ENCODE measurements at places on chromosomes 6 and 20.

DNA sequence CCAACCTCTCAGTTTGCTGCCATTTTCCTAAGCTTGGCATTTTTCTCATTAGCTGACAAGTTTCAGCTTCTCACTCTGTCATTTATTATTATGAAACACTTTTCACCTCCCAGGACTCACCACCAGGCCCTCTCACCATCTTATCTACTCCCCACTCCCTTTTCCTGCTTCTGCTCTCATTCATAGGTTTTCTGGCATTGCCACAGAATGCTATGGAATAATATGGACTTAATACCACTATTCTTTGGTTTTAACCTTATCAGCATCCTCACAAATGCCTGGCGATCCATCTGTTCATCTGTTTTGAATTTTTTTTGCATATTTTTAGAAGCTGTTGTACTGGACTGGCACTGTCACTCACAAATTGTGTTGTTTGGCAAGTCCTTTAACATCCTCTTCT, 16.4 kb upstream of the LAMA4 start:
- no peak for DNase-seq

GRCh38 chr6:151948002-151948743, 140.7 kb downstream of the ESR1 start:
- DNase-seq: no peak

GRCh38 chr6:147586044-147586443, 77.6 kb downstream of the SAMD5 start:
- DNase-seq: no peak

- DNase-seq: no peak
Measured at GRCh38 chr20:20731945-20732296, 19.5 kb upstream of the RALGAPA2 start.

GRCh38 chr20:58714340-58714922, 21.8 kb downstream of the NPEPL1 start:
- no peak for DNase-seq

GRCh38 chr6:41439524-41440418, 104.4 kb downstream of the NCR2 start:
- DNase-seq: no peak

- DNase-seq: no peak
Measured at GRCh38 chr6:168333039-168333438, 13.5 kb upstream of the DACT2 start.

GRCh38 chr20:1005452-1006027, 3.4 kb upstream of the RSPO4 start:
- DNase-seq: peak; percentile 75

- DNase-seq: no peak
Measured at GRCh38 chr6:170455335-170455979, 97.7 kb downstream of the PSMB1 start.

- peak; percentile 60 for DNase-seq
Measured at GRCh38 chr6:143575440-143575839, 63.9 kb upstream of the FUCA2 start.

- DNase-seq: no peak
Measured at GRCh38 chr6:109469591-109470189, 13.3 kb downstream of the ZBTB24 start.

- no peak for DNase-seq
Measured at GRCh38 chr6:52846002-52846401, 5.4 kb upstream of the GSTA5 start.

DNA sequence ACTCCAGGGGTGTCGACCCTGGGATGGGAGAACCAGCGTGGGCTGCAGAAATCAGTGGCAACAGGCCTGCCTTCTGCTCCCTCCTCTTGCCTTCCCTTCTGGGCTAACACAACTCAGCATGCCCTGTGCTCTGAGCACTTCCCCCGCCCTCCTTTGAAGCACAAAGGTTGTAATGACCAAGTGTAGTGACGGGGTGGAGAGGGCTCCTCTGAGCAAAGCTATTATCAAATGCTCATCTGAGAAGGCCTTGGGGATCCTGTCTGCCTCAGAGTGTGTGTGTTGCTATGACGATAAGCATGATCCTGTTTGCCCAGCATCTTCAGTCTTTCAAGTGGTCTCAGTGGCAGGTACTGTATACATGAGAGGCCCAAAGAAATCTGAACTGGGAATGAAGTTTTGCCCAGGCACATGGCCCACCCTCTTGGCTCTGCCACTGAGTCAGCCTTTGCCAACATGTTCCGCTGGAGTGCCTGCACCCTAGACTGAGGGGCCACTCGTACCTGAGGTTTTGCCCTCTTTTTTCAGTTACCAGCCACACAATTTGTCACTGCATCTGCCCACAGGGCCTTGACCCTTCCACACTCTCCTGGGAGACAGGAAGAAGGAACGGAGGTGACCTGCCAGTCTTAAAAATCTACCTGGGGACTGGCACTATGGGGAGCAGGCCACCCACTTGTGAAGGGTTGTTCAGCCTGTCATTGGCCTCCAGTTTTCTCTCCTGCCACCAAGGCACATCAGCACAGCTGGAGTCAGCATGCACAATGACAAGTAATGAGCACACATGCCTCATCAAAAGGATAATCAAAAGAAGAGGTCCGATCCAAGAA, 74.5 kb downstream of the GFOD1 start:
- no peak for DNase-seq

DNA sequence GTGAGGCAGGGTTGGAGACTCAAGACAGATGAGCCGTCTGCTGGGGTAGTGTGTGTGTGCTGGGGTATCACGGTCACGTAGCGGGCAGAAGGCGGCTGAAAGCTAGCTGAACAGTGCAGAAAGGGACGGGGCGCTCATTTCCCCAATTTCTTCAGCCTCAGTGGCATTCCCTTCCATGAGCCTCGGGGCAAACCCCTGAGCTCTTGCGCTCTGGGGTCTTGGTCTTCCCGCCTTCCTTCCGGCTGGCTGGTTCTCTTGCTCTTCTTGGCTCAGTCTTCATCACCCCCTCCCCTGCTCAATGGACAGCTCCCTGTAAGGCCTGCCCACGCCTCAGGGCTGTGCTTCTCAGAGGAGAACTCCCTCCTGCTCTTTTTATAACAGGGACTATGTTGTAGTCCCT, 15.5 kb upstream of the TMEM181 start:
- no peak for DNase-seq

DNA sequence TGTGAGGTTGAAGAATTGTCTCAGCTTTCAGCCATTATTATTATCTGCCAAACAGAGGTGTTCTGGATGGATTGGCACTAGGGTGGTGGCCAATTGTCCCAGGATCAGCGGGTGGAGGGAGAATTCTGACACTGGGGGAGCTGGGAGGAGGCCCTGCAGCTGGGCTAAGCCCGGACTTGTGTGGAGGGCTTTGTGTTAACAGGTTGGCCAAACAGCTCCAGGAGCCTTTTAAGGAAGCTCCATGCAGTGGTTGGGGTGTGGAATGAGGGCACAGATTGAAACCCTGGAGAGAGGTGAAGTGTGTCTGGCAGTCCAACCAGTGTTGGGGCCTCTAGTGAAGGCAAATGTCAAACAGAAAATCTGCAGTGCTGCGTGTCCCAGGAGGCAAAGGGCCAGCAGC, 135.8 kb downstream of the IMPG1 start:
- DNase-seq: no peak

GRCh38 chr20:9576695-9577094, 62.3 kb downstream of the LAMP5 start:
- peak; percentile 47 for DNase-seq

- DNase-seq: no peak
Measured at GRCh38 chr6:46393940-46394337, 97.3 kb downstream of the RCAN2 start.

DNA sequence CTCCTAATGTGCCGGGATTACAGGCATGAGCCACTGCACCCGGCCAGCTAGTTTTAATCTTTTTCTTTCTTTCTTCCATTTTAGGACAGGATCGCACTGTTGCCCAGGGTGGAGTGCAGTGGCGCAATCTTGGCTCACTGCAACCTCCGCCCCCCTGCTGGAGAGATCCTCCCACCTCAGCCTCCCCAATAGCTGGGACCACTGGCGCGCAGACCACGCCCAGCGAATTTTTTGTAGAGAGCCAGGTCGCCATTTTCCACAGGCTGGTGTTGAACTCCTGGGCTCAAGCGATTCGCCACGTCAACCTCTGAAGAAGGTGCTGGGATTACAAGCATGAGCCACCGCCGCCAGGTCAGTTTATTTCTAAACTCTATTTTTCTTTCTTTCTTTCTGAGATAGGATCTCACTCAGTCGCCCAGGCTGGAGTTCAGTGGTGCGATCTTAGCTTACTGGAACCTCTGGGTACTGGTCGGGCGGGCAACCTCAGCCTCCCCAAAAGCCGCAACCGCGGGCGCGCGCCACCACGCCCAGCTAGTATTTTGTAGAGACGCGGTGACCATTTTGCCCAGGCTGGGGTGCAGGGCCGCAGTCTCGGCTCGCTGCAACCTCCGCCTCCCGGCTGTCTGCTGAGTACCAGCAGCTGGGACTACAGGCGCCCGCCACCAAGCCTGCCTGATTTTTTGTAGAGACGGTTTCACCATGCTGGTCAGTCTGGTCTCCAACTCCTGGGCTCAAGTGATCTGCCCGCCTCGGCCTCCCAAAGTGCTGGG, 20.0 kb upstream of the LIN28B start:
- no peak for DNase-seq

DNA sequence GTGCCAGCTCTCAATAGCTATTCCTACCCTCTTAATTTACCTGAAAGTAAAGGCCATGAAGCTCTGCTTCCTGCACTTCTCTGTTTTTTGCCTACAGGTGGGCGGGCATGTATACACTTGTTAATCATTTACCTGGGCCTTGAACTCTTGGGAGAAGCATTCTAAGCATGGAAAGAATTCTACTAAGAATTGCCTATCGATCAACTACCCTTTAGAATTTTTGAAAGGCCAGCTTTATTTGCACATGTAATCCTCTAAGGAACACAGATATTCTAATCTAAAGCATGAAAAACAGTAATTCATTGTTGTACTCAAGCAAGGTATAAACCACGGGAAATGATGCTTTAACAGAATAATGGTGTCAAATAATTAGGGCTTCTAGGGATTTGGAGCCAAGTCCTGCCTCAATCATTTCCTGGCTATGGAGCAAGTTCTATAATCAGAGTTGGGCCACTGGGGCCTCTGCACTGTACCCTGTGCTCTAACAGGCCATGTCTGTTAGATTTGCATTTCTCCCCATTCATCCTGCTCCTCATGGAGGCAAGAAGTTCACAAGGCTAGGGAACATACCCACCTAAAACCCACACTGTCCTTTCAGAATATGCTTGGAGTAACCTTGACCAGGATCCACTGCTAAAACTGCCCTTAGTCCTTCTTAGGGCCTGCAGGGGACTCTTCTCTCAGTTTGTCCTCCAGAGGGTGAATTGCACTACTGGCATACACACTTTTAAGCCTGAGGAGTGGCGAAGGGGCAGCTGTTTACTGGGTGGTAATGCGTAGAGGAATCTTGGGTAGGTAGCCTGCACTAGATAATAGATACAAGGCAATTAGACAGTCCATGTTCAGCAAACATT, 276.4 kb upstream of the JAG1 start:
- DNase-seq: no peak

- no peak for DNase-seq
Measured at GRCh38 chr6:42217157-42217518, 523 bp downstream of the MRPS10 start.

- no peak for DNase-seq
Measured at GRCh38 chr6:114862064-114862463, 519.2 kb upstream of the HS3ST5 start.

DNA sequence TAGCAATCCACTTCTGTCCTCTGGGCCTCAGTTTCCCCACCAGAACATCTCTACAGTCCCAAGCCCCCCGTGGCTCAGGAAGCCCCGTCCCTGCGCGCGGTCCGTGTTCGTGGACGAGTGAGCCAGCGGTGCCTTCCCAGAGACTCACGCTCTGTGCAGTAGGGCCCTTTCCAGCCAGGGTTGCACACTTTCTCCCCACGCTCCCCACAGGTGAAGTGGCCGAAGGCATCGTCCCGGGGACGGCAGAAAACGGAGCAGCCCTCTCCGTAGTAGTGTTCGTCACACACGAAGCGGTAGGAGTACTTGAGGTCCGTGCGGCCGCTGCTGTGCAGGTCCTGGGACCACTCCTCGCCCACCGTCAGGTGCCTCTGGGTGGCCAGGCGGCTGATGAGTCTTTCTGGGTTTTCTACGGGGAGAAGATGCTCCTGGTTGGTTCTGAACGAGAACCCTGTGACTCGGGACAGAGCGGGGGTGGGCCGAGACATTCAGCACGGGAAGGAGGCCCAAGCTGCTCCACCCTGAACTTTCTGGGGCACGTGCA, 2.7 kb downstream of the DLL1 start:
- DNase-seq: no peak

- no peak for DNase-seq
Measured at GRCh38 chr20:24969186-24970029, 20.3 kb downstream of the CST7 start.

- no peak for DNase-seq
Measured at GRCh38 chr6:5160206-5160605, 75.1 kb downstream of the PPP1R3G start.

GRCh38 chr6:83008626-83009025, 57.0 kb downstream of the UBE3D start:
- DNase-seq: no peak

DNA sequence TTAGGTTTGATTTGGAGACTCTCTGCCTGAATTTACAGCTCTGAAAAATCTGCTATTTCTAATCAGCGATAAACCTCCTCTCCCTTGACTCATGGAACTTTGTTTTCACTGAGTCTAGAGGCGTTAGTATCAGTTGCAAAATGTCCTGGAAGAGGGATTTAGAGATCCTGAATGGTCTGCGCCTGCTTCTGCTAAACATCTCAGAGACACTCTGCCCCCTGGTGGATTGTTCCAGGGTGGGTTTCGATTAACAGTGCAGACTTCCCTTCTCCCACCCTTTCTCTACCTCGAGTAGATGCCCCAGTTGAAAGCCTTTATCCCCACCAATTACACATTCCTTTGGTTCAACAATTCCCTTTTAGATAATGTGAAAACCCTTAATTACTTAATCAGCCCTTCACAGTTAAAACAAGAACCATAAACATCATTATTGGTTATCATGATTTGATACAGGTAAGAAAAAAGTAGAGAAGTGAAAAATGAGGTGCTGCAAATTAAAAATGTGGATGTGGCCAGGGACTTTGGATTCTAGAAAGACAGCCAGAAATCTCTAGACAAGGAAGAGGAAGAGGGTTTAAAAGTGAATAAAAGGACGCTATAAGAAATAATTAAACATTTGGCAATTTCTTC, 5.5 kb downstream of the HTR1B start:
- peak; percentile 64 for DNase-seq

All from NT2/D1 (cell line).